ENCODE measurements at places on chromosomes 3 and 15.

DNA sequence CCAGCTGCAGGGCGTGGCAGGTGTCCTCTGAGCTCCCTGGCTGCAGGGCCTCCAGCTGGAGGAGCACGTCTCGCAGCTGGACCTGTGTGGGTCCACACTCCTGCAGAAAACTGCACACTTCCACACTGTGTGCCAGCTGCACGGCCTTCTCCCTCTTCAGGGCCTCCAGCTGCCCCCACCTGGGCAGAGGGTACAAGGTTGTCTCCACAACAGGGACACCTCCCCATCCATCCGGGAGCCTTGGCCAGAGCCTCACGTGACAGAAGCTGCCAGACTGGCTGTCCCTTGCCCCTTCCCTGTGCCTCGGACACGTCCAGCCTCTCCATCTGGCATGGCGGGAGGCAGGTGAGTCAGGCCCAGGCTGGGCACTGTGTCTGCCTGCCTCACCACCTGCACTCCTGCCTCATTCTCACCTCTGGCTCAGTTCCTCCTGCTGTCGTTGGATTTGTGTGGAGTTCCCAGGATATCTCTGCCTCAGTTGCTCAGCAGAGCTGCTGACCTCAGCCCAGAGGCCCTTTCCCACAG, 14.5 kb downstream of the SPTBN5 start:
- ATAC-seq, result no peak

- no peak for ATAC-seq
Measured at GRCh38 chr3:133371181-133371580, 28.7 kb upstream of the BFSP2 start.

DNA sequence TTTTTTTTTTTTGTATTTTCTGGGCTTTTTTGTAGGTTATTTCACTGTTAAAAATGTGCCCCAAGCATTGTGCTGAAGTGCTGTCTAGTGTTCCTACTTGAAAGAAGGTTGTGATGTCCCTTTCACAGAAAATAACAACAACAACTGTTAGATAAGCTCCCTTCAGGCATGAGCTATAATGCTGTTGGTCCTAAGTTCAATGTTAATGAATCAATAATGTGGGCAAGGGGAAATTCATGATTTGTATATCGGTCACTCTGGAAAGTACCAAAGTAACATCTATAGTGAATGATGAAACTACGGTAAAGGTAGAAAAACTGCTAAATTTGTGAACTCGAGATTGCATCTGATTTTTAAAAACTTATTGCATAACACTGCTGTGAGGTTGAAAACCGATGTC, 539.4 kb downstream of the CADM2 start:
- ATAC-seq, result no peak

DNA sequence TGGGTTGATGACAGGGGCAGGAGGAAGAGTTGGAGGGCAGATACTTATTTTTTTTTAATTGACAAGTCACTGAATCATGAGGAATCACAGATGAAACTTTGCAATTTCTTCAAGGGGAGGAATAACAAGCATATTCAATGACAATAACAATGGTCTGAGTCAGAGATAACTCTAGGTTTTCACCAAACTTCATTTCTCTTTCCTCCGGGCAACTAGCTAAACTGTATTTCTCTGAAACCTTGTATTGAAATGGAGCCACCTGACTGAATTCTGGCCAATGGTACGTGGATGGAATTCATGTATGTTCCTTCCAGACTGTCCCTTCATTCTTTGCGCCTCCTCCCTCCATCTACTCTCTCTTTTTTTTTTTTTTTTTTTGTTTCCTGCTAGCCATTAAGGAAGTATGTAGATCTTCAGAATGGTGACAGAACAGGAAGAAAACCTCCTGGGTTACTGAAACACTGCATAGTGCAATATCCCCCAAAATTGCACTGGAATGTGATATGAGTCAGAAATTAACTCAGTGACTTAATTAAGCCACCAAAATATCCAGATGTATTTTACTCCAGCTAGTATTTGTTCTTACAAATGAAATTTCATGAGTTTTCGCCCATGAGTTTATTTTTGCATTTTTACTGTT, 495.4 kb downstream of the OTOL1 start:
- ATAC-seq, result no peak

DNA sequence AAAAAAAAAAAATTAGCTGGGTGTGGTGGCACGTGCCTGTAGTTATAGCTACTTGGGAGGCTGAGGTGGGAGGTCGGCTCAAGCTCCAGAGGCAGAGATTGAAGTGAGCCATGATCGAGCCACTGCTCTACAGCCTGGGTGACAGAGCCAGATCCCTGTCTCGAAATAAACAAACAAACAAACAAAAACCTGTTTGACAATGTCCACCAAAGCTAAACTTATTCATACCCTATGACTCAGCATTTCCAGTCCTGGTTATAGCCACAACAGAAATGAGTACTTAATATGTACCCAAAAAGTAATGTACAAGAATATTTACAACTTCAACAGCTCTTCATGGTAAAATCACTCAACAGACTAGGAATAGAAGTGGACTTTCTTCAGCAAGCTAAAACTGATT, 31.1 kb downstream of the SERP1 start:
- ATAC-seq, result no peak

- ATAC-seq, result no peak
Measured at GRCh38 chr15:74451322-74451721, 9.6 kb downstream of the UBL7 start.

- ATAC-seq, result no peak
Measured at GRCh38 chr15:89542369-89542768, 32.9 kb upstream of the TICRR start.

DNA sequence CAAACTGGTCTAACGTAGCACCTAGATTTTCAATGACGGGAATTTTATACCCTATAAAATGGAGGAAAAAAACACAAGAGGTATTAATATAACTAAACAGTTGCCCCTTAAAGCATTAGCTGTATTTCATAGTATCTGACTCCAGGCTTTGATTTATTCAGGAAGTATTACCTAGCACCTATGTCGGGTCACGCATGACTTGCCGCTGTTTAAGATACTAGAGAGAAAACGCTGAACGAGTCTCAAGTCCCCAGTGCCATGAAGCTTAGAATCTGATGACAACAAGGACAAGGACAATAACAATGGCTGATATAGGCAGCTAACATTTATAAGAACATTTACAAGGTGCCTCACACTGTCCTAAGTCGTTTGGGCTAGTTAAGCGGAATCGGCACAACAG, 1.9 kb downstream of the SNRPA1 start:
- ATAC-seq, result no peak

DNA sequence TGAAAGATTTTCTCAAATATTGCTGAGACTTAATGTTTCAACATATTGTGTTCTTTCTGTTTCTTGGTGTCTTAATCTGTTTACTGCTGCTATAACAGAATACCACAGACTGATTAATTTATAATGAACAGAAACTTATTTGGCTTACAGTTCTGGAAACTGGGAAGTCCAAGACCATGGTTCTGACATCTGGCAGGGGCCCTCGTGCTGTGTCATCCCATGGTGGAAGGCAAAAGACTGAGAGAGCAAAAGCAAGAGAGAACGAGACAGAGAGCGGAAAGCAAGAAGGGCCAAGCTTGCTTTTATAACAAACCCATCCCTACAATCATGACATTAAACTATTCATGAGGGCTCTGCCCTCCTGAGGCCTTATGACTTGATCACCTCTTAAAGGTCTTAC, 88.7 kb downstream of the ARNT2 start:
- no peak for ATAC-seq

GRCh38 chr15:78477295-78477694, 30.1 kb upstream of the HYKK start:
- ATAC-seq, result no peak

GRCh38 chr3:50503504-50504342, at the start of gene CACNA2D2:
CACNA2D2 (minus strand) TSS chr3:50503634; CDS start chr3:50503423, 211 bp downstream.
- peak; percentile 72 for ATAC-seq

DNA sequence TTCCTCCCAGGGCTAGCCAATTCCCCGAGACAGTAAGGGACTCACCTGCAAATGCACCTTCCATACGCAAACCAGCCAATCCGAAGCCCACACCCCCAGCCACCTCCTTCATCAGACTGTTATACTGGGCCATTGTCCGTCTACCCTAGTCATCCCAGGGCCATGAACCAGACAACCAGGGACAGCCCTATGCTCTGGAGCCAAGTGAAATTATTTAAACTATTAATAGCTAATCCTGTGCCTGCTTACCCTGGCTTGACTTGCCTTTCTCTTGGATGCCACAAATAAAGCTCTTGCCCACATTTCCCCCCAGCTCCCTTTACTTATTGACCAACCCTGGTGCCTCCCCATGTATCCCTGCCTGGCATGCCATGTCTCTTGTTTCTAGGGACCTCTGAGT, 4.0 kb upstream of the CHRNB4 start:
- no peak for ATAC-seq

DNA sequence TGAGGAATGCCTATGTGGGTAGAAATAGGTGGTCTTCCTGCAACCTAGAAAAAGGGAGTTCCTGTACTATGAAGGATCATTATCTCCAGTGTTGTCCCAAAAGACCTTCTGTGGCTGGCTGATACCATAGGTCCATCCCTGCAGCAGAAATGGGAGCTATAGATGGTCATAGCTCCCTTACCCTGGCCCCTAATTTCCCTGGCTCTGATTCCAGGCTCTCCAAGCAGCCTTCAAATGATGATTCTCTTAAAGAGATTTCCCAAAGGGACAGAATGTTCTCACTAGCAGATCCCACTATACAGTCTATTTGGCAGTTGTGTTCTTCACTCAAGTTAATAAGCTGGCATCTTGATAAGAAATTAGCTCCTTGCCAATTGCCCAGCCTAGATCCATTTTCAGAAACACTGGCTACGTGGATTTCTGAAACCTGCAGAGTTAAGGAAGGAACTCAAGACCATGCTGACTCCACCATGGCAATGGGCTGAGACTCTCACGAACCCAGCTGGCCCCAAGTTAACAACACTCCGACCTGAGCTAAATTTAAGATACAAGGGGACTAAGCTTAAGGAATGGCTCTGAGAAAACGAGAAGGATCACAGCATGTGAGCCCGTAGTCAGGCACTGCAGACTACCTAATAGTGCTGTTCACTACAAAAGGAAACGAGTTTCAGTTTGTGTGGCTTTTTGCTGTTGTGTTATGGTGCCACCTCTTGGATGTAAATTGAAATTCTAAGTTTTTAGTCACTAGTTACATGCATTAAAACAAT, 11.4 kb downstream of the C15orf40 start:
- ATAC-seq, result peak; percentile 78

DNA sequence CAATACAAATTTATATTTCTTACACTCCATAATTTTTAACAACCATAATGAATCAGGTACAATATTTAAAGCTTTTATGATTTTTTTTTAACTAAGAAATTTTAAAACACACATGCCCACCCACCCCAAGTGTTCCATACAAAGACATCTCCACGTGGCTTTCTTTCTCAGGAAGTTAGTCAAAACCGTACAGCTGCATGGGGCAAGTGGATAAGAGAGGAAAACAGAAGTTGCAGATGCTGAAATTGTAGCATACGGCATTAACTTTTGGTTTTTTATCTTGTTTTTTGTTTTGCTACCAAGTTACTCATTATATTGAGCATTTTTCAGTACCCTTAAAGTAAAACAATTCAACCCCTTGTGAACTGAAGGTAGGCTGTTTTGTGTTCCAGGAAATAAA, 14.8 kb downstream of the GNB4 start:
- no peak for ATAC-seq

DNA sequence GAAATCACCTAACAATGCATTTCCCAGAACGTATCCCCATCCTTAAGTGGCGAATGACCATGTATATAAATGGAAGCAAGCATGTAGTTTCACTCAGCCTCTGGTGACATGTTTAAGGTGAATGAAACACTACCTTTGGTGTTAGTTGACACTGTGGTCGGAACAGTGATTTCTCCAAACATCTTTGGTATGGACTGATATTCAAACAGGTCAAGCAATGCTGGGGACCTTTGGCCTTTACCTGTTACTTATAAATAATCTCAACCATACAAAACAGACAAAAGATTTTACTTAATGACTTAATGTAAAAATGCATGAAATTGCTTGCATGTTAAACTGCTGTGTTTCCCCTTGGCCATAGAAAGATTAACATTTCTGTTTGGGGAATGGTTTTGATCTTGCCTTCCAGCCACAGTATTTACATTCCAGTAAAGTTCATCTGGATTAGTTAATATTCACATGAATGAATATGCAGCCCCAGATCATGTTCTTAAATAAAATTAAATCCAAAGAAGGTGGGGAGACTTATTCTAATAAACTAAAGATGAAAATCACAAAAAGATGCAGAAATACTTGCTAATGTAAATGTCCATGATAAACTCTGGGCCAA, 74.4 kb upstream of the HES1 start:
- no peak for ATAC-seq

GRCh38 chr3:82000773-82001172, 239.3 kb upstream of the GBE1 start:
- ATAC-seq, result no peak

DNA sequence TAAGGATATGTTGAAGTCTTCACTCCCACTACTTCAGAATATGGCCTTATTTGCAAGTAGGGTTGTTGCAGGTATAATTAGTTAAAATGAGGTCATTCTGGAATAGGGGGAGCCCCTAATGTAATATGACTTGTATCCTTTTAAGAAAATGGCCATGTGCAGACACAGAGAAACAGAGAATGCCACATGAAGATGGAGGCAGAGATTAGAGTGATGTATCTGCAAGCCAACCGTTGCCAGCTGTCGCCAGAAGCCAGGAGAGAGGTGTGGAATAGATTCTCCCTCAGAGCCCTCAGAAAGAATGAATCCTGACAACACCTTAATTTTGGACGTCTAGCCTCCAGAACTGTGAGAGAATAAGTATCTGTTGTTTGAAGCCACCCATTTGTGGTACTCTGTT, 11.3 kb upstream of the TRANK1 start:
- no peak for ATAC-seq

DNA sequence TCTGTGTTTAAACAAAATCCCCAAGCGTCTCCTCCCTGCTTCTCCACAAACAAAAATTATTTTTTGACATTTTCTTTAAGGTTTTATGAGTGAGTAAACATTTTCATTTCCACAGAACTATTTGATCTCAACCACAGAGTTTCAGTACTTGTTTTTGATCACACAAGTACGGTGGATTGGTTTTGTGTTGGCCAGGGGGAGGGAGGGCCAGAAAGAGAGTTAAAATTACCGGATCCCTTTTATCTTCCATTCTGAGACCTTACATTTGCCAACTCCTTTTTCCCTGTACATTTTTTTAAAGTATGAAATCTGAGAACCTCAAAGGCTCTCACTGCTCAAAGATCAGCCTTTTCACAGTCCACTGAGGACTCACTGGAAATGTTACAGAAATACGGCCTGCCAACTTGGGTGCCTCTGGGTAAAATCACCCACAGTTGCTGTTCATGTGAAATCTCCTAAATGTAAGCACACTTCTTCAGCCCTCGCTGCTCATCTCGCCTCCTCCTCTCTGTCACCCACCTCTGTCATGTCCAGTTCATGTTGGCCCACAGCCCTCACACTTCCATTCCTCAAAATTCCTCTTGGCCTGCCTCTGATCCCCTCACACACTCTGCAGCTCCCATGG, 1.7 kb downstream of the HOMER2 start:
- ATAC-seq, result peak; percentile 79

DNA sequence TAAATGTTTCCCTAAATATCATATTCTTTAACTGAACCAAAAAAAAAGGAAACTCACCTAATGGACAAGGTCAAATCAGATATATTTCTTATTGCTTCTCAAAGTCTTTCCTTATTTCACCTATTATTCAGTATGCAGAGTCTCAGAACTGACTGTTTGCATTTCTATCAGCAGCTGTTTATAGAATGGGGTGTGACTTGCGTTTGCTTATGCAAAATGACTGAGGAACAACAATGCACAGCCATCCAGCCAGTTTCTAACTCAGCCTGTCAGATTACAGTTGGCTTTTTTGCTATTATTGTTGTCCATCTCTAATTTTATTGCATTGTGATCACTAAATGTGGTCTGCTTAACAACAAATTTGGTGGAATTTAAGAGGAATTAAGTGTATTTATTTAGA, 40.7 kb downstream of the RAB27A start:
- ATAC-seq, result no peak

- ATAC-seq, result peak; percentile 34
Measured at GRCh38 chr15:49731187-49732099, 110.6 kb downstream of the DTWD1 start.

Data from stimulated activated memory B cell treated with anti-CD40 and anti-IgM and Interleukin-4, amounts not matched to agents 10 μg/mL and 1 μg/mL and 100 μg/mL, for 72 hours (primary cell).